ENCODE measurements at places on chromosomes 7 and 10.
A peak's percentile ranks its signal among the peaks of the same experiment; 100 is the strongest.

GRCh38 chr7:100035876-100036275 is 13.7 kb upstream of the ZSCAN21 start:
- DNase-seq, result no peak

GRCh38 chr10:63273577-63273976 is 140.4 kb downstream of the NRBF2 start:
- no peak for DNase-seq

DNA sequence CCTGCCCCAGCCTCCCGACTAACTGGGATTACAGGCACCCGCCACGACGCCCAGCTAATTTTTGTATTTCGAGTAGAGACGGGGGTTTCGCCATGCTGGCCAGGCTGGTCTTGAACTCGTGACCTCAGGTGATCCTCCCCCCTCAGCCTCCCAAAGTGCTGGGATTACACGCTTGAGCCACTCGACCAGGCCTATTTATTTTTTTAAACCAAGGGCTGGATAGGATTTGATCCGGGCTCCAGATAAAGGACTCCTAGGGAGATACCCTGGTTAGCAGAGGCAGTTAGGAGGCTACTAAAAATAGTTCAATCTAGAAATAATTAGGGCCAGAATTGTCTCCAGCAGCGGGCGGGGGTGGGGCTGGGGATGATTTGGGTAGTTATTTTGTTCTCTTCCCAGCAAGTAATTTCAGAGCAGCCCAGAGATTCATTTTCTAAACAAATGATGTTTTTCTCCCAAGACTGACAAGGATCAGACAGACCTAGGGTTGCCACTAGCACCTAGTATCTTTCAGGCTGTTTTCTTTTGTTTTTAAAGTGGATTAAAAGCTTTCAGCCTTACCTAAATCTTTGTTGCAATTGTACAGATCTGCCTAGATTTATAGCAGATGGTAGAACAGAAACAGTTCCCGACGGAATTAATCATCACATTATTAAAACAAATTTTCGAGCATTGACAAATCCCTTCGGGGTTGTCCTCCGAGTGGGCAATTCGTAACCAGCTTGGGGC is 859 bp upstream of the SMC3 start:
- no peak for DNase-seq

DNA sequence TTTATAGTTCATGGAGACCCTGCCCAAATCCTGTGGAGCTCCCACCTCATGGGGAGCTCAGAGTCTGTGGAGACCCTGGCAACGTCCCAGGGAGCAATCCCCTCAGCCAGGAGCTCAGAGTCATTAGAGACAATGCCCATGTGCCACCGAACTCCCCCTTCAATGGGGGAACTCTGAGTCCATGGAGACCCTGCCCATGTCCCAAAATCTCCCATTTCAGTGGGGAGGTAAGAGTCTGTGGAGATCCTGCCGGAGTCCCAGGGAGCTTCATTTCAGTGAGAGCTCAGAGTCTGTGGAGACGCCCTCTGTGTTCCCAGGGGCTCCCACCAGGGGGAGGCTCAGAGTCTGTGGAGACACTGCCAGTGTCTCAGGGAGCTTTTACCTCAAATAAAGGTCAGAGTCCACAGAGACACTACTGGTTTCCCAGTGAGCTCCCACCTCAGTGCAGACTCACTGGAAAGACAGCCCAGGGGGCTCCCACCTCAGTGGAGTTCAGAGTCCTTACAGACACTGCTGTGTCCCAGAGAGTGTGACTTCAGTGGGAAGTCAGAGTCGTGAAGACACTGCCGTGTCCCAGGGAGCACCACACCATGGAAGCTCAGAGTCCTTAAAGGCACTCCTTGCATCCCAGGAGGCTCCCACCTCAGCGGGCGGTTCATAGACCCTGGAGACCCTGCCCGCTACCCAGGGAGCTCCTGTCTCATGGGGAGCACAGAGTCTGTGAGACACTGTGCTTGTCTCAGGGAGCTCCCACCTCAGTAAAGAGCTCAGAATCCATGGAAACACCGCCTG is 5.0 kb downstream of the MYO1G start:
- no peak for DNase-seq

- no peak for DNase-seq
Observed at GRCh38 chr10:72502581-72502980, 123.3 kb downstream of the MICU1 start.

DNA sequence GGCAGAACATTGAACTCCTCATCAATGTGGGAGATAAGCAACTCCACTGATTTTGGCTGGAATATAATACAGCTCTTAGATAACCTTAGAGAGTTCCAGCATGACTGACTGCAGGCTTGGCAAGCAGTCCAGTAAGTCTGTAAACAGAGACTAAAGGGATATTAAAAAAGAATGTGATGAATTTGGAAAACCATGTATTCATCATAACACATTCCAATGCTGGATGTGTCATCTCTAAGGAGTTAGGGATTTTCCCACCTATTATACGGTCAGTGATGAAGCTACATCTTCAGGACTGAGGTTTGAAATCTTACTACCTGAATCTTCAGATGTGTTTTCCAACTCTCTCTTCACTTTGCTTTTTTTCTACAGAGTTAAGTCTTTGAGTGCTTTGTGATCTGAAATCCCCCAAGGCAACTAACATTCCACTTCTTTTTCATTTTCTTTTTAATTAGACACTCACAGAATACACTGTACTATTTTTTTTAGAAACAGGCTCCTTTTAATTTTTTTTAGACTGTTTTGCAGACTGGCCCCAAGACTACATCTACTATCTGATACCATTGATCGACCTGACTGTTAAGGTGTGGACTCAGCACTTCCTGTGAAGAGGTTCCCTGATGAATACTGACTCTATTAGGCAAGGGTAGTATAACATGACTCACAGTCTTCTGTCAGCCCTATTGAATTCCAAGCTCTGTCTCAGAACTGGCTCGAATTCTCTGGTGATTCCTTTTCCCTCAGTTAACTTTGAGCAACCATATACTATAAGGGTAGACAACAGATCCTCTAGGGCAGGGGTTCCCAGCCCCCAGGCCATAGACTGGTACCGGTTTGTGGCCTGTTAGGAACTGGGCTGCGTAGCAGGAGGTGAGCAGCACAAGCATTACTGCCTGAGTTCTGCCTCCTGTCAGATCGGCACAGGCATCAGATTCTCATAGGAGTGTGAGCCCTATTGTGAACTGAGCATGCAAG is 678.2 kb downstream of the GRM8 start:
- peak; percentile 96 for DNase-seq

DNA sequence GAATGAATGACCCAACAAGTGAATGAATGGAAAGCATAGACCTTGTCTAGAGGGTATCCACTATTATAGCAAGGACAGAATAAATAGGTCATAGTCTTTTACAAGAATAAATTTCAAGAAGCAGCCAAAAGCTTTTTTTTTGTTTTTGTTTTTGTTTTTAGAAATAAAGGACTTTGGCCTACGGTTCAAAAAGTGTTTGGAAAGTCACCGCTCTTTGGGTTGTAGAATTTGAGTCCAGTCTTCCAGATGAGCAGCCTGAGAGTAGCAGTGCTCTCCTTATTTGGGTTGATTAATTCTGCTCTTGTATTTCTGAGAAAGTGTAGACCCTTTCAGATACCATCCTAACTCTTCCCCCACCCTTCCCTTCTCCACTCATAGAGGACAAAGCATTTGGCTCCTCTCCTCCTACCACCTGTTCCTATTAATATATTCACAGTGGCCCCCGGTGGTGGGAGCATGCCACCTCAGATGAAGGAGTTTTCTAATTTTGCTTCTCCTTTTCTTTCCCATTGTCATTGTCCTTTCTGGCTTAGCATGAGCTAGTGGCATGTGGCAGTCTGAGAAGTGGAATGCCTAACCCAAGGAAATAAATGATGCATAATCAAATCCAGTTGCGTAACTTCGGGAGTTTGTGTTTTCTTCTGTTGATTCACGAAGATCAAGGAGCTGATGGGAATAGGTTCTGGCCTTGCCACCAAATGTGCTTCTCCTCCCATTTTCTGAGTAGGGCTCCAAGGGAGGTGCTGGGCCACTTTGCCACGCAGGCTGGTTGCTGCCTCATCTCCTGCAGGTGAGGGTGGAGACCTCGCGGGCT is 114.7 kb downstream of the CHN2 start:
- peak; percentile 33 for DNase-seq

DNA sequence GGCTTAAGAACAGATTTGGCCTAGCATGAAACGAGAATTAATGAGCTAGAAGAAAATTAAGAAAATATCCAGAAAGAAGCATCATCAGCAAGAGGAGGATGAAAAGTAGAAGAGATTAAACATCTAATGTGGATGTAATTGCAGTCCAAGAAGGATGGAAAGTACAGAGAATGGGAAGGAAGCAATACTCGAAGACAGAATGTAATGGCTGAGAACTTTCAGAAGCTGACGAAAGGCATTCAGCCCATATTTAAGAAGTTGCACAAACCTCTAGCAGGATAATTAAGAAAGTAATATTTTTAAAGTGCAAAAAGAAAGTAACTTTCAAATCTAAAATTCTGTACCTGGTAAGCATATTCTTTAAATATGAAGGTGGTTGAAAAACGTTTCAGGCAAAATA is 60.7 kb downstream of the TRIM24 start:
- no peak for DNase-seq

GRCh38 chr10:78838141-78838657 is 230.6 kb upstream of the ZMIZ1 start:
- no peak for DNase-seq

DNA sequence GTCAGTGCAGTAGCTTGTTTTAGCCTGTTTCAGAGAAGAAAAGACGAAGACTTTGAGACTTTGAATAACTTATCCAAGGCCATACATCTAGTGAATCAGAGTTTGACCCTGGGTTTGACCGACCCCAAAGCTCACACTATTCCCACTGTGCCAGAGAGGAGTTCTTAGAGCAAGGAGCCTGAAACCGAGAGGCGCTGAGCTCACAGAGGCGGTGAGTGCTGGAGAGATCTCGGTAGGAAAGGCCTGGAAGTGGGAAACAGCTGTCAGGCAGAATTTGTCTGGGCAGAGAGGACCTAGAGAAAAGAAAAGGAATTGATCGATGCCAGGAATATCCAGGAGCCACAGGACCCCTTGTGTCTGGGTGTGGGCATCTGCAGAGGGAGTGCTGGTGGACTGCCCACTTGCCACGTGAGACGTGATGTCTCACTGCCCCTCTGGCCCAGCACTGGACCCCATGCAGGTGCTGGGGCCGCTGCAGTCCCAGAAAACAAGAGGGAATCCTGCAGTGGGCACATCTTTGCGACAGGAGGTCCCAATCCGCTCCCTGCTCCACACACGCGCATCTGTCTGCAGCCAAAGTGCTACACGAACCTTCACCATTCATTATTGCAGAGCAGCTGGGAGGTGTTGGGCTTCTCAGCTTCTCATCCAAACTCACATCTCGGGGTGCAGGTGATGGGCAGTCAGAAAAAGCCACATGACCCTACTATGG is 6.2 kb downstream of the CALML3 start:
- no peak for DNase-seq

GRCh38 chr10:70981171-70981836 is 92.9 kb upstream of the PCBD1 start:
- DNase-seq, result no peak

DNA sequence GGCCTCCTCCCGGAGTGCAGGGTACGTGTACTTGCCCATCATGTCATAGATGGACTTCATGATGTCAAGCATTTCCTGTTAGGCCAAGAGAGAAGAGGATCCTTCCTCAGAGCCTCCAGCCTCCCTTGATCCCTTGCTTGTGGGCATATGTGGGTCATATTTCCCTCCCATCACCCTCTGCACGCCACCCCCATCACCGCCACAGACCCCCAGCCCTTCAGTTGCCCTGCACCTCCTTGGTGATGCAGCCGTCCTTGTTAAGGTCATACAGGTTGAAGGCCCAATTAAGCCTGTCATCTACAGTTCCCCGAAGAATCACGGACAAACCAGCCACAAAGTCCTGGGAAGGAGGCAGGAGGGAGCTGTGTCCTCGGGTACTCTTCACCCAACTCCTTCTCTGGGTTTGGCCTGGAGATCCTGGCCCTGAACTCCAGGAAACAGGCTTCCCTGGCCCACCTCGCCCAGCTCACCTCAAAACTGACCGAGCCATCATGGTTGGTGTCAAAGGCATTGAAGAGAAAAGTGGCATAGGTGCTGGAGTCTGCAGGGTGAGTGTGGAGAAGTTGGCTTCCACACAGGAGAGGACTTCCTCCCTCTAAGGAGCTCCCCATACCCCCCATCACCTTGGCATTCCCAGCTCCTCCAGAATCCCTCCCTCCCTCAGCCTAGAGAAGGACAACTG is 9.8 kb upstream of the OGA start:
- no peak for DNase-seq

DNA sequence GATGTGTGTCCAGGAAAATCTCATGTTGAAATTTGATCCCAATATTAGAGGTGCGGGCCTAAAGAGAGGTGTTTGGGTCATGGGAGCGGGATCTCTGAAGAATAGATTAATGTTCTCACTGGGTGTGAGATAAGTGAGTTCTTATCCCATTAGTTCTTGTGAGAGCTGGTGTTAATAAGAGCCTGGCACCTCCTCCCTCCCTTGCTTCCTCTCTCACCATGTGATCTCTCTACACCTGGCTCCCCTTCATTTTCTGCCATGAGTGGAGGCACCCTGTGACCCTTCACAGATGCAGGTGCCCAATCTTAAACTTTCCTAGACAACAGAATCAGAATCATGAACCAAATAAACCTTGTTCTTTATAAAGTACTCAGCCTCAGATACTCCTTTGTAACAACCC is 19.5 kb downstream of the MTPN start:
- DNase-seq, result no peak

- peak; percentile 54 for DNase-seq
Observed at GRCh38 chr7:85685901-85686300, 499.0 kb upstream of the SEMA3D start.

GRCh38 chr10:17232276-17232960 is 4.4 kb downstream of the VIM start:
- no peak for DNase-seq

GRCh38 chr10:59611048-59611447 is 98.6 kb downstream of the SLC16A9 start:
- no peak for DNase-seq

DNA sequence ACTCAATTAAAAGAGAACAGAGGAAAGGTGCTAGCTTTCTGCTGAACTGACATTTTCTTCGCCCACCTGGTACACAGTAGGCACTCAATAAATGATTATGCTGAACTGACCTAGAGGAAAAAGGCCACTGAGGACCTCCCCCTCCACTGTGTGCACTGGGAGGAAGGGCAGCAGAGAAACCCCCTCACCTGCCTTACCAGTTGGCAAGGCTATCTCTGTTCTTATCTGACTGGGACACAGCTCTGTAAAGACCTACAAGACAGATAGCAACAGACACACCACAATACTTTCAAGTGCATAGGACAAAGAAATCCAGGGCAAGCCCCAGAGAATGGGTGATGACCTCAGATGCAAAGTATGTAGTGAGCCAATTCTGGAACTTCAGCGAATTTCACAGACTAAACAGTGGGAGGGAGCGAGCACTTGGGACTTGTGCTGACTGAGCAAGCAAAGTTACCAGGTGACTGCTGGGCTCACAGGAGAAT is 30.4 kb downstream of the PDLIM1 start:
- DNase-seq, result peak; percentile 94

DNA sequence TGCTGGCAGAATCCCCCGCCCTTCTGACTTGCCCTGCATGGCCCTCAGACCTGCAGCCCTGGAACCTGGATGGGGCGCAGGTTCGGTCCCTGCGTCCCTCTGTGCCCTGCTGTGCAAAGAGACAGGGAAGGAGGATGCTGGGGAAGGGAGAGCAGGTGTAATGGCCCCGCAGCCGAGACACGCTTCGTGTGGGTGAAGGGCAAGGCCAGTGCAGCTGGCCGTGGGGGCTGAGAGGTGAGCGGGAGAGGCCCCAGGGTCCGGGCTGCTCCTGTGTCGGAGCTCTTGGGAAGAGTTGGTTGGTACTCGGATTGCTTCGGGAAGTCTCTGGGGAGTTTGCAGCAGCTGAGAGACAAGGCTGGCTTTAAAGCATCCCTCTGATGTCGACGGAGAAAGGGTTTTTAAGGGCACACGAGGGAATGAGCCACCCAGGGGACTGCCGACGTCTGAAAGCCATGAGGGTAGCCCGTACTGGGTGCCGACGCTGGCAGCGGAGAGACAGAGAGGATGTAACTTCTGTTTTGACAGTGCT is 6.5 kb downstream of the ELFN1 start:
- DNase-seq, result no peak
